ENCODE measurements at places on chromosomes 3 and 15. TPM values are rescaled to one million over a fixed set of nuclear protein-coding genes. Genes with fewer than 3 reads are reported as not detected.

DNA sequence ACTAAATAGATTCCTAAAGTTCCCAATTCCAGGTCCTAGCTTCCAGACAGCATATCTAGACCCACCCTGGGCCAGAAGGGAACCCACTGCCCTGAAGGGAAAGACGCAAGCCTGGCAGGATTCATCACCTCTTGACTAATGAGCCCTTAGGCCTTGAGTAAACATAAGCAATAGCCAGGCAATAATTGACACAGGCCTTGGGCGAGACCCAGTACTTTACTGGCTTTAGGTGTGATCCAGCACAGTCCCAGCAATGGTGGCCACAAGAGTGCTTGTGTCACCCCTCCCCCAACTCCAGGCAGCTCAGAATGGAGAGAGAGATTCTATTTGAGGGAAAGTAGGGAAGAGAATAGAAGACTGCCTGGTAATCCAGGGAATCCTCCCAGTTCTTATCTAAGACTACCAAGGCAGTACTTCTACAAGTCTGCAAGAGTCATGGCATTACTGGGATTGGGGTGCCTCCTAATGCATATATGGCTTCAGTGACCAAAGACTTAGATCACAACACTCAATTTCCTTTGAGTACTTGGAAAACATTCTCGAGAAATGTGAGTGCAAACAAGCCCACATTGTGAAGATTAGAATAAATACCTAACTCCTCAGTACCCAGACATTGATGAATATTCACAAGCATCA is 30.4 kb upstream of the WWTR1 start:
- no peak for DNase-seq

The MYH15 gene
- total RNA-seq = 0.19 TPM

The AHSG gene
- total RNA-seq = not detected

The ACTC1 gene
- total RNA-seq = 15,626 TPM

GRCh38 chr15:75732809-75733451 is 20.3 kb upstream of the CSPG4 start:
- DNase-seq = no peak

- no peak for DNase-seq
These were observed 96.5 kb downstream of the FSIP1 start for GRCh38 chr15:39685999-39686613.
